ENCODE measurements at places on chromosomes 2 and 18.
A peak's percentile ranks its signal among the peaks of the same experiment; 100 is the strongest.

- DNase-seq = no peak
Measured at GRCh38 chr2:160555420-160556071, 61.9 kb upstream of the RBMS1 start.

- DNase-seq = no peak
Measured at GRCh38 chr2:151905963-151906632, 77.9 kb upstream of the ARL5A start.

GRCh38 chr18:70249118-70249517, 39.7 kb upstream of the SOCS6 start:
- peak; percentile 7 for DNase-seq

GRCh38 chr18:12751503-12751884, 48.7 kb downstream of the PSMG2 start:
- no peak for DNase-seq

DNA sequence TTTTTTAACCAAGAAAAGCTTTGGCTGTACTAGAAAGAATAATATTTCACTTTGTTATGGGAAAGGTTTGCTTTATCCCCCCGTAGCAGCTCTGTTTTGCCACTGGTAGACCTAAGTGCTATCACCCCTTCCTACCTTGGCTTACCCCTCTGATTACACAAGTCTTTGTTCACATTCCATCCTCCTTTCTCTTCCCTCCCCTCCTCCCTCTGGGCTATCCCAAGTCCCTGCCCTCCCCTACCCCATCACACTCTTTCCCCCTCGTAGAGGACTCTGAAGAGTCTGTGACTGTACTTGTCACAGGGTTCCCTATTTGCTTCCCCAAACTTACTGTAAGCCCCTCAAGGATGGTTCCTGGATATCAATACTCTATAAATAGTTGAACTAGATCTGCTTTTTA, 152.9 kb upstream of the NOSTRIN start:
- DNase-seq = no peak

DNA sequence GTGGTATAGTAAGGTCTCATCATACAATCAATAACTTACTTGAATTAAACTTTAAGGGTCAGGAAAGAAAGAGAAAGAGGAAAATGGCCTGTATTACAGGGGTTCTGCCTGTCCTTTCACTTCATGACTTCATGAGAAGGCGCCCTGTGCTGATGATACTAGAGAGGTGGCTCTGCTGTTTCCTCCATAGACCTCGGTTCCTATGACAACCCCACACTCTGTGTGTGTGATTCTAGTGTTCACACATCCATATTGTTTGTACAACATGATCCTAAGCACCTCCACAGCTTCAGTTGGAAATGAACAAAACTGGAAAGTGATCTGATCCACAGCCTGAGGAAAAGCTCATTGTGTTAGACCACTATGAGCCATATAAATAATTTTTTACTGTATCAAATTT, 7.0 kb upstream of the REEP1 start:
- no peak for DNase-seq

DNA sequence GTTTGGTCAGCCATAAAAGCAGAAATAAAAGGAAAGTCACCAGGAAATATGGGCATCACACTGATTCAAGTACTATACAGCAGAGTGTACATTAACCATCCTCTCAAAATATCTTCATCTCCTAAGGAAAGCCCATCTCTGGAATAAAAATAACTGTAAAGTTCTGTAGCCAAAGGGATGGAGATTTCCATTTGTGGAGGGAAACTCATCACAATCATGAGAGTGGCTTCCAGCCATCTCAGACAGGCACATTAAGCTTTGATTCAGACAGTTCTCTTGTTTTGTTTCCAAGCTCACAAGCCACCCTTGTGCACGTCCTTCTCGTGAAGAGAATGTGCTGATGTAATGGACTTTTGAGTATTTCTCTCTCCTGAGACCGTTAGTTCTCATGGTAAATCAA, 695.5 kb downstream of the LRRTM4 start:
- no peak for DNase-seq

DNA sequence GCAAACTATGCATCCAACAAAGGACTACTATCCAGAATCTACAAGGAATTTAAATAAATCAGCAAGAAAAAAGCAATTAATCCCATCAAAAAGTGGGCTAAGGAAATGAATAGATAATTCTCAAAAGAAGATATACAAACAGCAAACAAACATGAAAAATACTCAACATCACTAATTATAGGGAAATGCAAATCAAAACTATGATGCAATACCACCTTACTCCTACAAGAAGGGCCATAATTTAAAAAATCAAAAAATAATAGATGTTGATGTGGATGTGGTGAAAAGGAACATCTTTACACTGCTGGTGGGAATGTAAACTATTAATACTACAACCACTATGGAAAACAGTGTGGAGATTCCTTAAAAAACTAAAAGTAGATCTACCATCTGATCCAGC, 164.7 kb downstream of the ZBTB7C start:
- DNase-seq = no peak

- DNase-seq = no peak
Measured at GRCh38 chr2:27583390-27583915, 611 bp downstream of the ZNF512 start.

- DNase-seq = no peak
Measured at GRCh38 chr2:134392442-134393074, 138.7 kb downstream of the MGAT5 start.

DNA sequence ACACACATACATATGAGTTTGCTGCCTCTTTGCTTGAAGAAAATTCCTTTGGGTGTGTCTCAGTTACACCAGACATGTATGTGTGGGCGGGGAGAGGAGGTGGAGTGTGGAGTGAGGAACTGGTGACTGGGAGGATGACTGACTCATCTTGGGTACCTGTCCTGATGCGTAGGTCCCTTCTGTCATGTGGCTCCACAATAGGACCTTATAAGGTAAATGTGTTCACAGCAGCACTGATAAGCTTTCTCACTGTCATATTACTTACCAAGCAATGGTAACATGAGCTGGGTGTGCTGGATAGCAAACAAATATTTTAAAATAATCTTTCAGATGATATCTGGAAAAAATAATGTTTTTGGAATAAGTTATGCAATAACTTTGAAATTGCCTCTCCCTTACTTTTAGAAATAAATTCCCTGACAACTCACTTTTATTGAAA, 45.1 kb downstream of the SLC9A2 start:
- peak; percentile 58 for DNase-seq

- no peak for DNase-seq
Measured at GRCh38 chr2:212032032-212032431, 506.6 kb downstream of the ERBB4 start.

GRCh38 chr2:64607381-64608304, 46.1 kb downstream of the SERTAD2 start:
- no peak for DNase-seq

GRCh38 chr2:164439235-164439634, 182.0 kb downstream of the GRB14 start:
- no peak for DNase-seq

DNA sequence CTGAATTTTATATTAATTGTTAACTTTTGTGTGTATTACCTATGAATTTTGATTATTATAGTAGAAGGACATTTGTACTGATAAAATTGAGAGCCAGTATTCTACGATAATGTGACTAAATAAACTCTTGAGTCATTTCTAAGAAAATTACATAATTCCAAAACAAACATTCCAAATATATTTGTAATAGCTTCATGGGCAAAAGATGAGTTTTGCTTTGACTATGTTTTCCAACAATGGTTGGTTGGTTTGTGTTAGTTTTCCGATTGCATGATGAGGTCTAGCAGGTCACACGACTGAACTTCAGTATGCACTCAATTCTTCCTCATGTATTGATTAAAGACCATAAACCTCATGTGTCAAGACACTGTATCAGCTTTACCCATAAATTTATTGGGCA, 71.7 kb upstream of the WDR75 start:
- DNase-seq = no peak

DNA sequence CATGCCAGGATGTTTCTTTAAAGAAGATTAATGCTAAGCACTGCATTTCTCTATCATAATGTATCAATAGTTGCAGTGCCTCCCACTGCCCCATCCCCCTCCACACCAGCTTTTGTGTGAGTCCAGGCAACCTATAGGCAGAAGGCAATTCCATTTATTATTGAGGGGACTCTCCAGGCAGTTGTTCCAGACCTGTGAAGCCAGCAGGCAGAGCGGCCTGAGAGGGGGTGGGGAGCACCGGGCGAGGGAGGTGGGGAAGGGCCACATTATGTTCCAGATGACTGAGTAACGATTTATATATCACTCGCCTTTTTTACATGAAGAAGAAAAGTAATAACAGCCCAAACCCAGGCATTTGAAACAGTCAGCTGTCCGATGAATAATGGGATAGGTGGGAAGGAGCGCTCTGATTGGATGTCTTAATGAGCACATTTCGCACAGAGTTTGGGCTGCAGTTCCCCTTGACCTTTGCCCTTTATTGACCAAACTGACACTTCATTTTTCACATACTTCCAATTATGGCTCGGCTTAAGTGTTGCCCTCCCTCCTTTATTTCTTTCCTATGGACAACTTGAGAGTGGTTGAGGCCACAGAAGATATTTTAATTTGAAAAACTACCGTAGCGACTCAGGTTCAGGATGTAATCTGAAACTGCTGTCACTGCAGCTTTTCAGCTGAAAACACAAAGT, 34.4 kb downstream of the MEIS1 start:
- no peak for DNase-seq

- no peak for DNase-seq
Measured at GRCh38 chr2:66569321-66569851, 134.5 kb downstream of the MEIS1 start.

Data from LoVo (cell line).